Muscle of arm (tissue), 14 donors: ENCODE measurements at places on chromosomes 6 and 20. TPM values are rescaled to one million over a fixed set of nuclear protein-coding genes. Genes with fewer than 3 reads are reported as not detected.

Gene NOX3
- not detected for polyA plus RNA-seq

Gene PPP1R16B
- 3.6 TPM for polyA plus RNA-seq

- no peak for DNase-seq
Measured at GRCh38 chr6:108570517-108570916, 9.8 kb downstream of the FOXO3 start.

Gene SCRT2
- 0.08 TPM for polyA plus RNA-seq

Gene RSPH4A
- 0.45 TPM for polyA plus RNA-seq

Gene SIGLEC1
- 3.6 TPM for polyA plus RNA-seq

DNA sequence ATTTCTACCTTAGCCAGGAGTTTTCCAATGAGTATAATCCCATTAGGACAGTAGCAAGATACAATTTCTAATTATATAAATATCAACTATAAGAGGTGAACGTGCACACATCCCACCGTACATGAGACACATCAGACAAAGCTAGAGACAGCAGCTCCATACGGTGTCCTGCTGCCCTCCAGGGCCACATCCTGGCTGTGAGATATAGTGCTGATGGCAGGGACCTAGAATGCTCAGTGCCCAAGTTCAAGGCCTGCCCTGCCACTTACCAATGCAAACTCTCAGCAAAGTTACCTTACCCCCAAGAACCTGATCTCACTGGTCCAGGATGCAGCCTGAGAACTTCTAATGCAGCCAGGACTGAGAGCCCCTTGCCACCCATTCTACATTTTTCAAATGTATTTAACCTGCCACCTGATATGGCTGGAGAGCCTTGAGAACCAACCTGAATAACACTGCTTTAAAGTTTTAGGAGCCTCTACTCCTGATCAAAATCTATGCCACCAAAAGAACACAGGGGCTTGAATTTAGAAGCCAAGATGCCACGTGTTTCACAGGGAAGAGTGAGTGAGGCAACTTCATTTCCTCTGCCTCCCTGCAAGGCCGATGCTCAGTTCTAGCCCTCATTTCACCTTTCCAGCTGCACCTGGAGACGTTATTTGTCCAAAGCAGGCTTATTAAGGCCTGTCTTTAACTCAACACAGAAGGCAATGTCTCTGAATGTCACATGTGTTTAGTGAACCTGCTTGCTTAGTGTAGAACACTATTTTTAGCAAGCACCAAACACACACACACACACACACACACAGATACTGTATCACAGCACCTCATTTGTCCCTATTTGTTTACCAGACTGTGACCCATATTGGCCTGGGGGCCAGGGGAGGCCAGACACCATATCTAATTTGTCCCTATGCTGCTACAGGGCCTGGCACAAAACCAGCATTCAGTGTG, 6.1 kb downstream of the NFATC2 start:
- no peak for DNase-seq
